T-helper 1 cell (primary cell): ENCODE measurements at places on chromosomes 5 and 9.

DNA sequence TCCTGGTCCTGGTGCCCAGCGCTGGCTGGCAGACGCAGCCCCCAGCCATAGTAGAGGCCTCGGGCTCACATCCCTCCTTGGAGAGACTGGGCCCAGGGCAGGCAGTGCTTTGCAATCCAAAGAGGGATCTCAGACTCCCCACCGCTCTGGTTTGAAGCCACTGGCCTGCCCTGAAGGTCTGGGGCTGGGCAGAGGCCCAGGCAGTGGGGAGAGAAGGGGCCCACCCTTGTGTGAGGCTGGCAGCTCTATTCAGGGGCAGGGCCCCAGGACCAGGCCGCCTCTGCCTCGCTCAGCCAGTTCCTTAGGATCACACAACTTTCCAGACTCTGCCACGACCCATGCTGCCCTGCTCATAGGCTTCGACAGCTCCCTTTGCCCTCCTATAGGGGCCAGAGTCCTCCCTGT, 10.7 kb upstream of the SEC16A start:
- no peak for DNase-seq

DNA sequence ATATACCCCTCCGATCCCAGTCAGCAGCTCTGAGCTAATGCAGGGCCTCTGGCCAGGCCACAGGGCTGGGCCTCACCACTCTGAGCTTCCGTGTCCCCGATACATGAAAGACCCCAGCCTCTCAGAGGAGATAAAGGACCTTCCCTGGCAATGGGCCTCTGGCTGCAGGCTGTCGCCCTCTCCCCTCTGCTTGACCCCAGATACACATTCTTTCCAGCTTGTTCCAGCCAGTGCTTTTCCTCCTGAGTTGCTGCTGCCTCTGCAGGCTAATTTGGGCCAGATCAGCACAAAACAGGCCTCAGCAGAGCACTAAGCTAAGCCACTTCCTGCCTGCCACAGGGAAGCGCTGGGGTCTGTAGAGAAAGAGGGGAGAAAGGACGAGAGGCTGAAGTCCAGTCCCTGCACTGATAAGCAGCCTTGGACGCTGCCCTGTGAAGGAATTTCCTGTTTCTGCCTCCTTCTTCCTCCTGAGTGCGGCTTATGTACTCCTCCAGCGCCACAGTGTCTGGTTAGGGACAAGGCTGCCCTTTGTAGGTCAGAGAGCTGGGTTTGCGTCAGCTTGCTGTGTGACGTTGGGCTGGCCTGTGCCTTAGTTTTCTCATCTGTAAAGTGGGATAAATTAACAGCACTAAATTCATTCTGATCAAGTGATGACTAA, 73.0 kb upstream of the IL17B start:
- no peak for DNase-seq

DNA sequence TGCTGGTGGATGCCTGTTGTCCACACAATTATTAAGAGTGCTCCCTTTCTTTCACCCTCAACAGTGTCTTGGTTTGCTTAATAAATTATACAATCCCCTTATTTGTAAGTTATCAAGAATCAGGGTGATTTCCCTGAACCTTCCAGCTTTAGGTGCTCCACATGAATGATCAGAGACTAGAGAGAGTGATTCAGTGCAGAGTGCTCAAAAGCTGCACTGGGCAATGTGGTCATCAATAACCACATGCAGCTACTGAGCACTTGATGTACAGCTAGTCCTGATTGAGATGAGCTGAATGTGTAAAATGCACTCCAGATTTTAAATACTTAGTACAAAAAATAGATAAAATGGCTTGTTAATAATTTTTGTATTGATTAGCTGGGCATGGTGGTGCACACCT, 76.8 kb upstream of the TRIO start:
- DNase-seq: no peak

DNA sequence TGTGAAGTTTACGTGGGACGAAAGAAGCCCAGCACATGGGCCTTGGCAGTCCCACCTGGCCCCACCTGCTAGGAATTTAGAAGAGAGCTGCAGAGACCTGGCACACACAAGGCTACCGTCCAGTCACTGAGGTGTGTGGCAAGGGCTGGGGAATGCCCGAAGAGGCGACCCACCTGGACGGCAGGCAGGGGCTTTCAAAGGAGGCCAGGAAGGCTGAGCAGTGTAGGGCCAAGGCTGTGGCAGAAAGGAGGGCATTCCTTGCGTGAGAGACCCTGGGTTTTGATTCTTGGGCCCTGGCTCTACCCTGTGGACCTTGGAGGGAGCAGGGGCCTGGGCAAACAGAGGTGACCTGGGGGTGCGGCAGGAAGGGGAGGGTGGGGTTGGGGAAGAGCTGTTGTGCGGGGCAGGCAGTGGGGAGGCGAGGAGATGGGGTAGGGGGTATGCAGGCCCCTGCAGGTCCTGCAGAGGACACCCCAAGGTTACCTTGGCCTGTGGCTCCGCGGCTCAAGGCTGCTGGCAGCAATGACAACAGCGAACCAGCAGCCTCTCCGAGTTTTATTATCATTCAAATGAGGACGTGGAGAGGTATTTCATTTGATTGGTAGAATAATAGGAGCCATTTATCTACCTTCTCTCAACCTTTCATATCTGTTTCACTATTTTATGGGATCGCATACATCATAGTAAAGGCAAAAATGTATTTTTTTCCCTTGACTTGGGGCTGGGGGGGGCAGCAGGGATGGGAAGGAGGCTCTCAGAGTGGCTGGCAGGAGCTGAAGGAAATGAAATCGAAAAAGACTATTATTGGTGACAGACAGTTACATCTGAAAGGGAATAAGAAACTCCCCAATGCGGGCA, 24.8 kb downstream of the TSPAN17 start:
- no peak for DNase-seq

DNA sequence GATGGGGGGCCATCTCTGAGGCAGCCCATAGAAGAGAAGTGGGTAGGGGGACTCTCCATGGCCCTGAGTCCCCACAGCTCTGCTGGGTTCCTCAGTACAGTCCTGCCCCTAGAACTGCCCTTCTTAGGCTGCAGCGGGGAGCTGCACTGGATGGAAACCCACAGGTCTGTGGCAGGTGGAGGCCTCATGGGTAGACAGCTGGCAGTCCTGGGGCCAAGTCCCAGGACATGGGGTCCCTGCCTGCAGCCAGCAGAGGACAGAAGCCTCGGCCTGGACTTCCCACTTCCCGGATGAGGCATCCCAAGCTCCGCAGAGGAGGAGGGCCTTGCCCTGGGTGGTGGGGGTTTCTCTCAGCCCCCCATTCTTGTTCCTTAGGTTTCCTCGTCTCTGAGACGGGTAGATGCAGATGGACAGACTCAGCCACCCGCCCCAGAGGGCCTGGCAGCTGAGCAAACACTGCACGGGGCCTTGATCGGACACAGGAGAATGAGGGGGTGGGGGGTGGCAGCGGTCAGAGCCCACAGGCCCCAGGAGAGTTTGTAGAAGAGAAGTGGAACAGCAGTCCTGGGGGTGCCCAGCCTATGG, 153.8 kb downstream of the C9orf50 start:
- no peak for DNase-seq

- no peak for DNase-seq
Observed at GRCh38 chr5:110853267-110853666, 114.5 kb downstream of the SLC25A46 start.

DNA sequence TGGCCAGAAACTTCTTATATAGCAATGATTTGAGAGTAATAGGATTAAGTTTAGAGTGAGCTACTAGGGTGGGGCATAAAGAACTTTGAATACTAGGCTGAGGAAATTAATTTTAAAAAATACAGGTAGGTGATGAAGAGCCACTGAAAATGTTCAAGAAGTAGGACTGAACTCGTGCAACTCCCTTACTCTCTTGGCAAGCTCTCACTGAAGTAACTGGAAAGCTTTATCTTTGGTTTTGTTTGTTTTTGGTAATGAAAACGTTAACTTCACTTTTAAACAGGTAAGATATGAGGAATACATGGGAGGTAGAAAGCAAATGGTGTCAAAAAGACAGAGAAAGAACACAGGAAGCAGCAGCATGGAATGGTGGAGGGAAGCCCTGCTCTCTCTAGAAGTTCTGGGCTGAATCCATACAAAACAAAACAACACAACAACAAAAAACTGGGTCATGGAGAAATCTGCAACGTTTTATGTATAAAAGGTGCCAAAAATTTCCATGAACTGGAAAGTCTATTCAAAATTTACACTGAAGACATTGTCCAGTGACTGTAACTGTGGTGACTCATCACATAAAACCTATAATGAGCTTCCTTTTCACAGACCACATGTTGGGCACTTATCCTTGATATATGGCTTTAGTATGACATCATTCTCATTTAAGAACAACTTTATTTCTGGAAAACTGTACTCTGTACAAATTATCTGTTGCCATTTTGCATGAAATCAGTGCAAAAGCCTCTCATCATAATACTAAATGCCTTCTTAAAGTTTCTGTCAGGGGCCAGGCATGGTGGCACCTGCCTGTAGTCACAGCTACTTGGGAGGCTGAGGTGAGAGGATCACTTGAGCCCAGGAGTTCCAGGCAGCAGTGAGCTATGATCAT, 91.2 kb upstream of the CHD1 start:
- DNase-seq: no peak

DNA sequence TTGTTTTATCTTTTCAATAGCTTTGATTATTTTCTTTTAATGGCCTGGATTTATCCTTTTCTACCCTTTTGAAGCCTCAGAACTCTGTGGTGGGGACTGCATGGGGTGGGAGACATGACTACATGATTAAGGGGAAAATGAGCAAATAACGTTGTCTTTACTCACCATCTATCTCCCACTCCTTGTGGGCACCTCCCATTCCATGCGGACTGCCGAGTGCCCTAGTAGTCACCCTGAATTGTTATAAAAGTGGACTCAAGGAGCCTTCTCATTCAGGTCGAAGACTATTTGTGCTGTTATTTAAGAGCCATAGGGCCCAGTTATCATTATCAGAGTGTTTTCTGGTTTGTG, 281.8 kb downstream of the MLLT3 start:
- DNase-seq: no peak

GRCh38 chr5:67910546-67910945, 305.0 kb upstream of the PIK3R1 start:
- DNase-seq: no peak

DNA sequence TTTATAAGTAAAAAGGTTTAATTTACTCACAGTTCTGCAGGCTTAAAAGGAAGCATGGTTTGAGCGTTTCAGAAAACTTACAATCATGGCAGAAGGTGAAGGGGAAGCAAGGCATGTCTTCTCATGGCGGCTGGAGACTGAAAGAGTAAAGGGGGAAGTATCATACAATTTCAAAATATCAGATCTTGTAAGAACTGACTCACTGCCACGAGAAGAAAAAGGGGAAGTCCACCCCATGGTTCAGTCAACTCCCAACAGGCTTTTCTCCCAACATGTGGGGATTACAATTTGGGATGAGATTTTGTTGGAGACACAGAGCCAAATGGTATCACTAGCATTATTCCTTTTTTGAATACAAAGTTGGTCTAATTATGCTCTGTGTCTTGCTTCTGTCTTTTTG, 627.9 kb upstream of the ST8SIA4 start:
- DNase-seq: no peak

- no peak for DNase-seq
Observed at GRCh38 chr5:134249469-134250379, 23.9 kb upstream of the PPP2CA start.

- no peak for DNase-seq
Observed at GRCh38 chr5:22473886-22474285, 379.3 kb downstream of the CDH12 start.

- no peak for DNase-seq
Observed at GRCh38 chr5:145791866-145792265, 43.3 kb downstream of the PRELID2 start.

DNA sequence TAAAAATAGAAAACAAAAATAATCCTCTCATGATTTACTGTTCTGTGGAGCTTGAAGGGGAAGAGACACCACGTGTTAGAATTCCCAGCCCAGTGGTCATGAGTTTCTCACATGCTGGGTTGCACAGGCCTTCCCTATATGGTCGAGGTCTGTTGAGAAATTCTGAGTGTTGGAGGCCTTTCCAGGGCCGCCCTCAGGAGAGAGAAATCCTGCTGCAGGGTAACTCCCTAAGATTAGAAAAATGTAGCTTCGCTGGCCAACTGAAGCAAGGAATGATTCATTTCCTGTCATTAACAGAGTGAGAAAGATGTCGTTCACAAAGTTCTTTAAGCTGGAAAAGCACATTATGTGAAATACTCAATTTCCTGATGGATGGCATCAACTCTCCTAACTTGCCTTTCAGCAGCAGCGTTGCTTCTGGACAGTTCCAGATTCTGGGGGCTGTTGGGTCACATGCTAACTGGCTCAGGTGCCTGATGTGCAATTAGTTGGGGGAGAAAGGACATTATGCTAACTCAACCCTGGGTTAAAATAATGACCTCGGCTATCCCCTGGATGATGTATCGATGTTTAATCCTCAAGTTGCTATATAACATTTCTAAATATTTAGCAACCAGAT, 104.8 kb upstream of the CD180 start:
- DNase-seq: no peak

GRCh38 chr9:14423815-14424261, 109.9 kb upstream of the NFIB start:
- no peak for DNase-seq

DNA sequence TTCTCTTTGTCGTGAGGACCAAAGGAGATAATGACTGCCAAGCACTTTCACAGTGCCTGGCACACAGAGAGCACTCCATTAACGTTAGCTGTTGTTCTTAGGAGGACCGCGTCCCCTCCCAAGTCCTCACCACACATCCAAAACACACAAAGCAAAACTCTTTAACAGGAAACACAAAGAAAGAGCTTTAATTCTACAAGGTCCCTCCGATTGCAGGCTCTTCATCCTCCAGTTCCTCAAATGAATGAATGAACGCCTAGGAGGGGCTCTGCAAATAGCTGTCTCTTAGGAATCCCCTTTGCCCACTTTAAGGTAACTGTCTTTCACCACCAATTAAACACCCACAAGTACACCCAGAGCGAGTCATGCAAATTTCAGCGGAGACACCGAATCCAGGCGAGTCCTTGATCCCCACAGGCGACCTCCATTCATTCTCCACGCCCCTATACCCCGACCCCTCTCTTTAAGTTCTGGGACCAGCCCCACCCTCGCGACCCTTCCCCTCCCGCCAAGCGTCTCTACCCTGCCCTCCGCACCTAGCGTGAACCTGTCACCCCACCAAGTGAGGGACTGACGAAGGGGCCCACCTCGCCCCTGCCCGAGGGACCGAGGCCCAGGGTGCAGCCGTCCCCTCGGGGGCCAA, 644 bp downstream of the TSC1 start:
- no peak for DNase-seq

- no peak for DNase-seq
Observed at GRCh38 chr5:8824371-8824770, 721.5 kb downstream of the SEMA5A start.

DNA sequence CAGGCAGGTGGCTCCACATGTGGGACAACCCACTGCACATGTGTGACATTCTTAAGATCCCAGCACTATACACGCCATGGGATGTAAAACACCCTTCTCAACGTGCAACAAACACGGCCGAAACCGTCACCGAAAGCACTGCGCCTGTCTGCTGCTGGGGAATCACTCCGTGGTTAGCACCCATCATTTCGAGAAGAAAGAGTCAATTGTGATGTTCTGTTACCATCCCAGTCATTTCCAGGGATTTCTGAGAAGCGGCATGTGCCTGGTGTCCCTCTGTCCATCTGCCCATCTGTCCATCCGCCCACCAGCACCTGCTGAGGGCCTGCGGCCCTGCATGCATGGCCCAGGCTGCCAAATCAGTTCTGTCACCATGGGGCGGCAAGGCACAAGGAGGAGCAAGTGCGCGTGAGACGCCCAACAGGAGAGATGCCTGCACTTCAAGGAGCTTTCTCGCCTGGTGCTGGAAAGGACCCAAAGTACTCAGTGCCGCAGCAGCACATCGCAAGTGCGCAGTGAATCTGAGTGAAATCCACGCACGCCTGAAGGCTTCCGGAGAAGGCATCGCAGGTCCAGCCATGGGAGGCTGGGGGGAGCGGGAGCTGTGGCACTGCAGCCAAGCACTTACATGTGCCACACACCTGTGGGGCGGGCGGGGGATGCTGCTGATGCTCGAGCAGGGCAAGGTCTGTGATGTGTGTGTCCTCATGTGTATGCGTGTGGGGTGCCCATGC, 38.0 kb downstream of the VAV2 start:
- no peak for DNase-seq
